ENCODE measurements at places on chromosomes 3 and 15. TPM values are rescaled to one million over a fixed set of nuclear protein-coding genes. Genes with fewer than 3 reads are reported as not detected.

Gene TIPARP
- total RNA-seq: 28.2 TPM

Gene FGD5
- total RNA-seq: under 0.01 TPM

Gene ADAMTSL3
- total RNA-seq: 0.72 TPM

Gene PROK2
- total RNA-seq: not detected

Gene P2RY12
- not detected for total RNA-seq

Gene GCNT3
- total RNA-seq: 0.72 TPM

Gene METTL6
- total RNA-seq: 36.6 TPM

Gene GOLGA8J
- 0.29 TPM for total RNA-seq

Gene AQP9
- under 0.01 TPM for total RNA-seq

Gene ALG1L2
- 0.29 TPM for total RNA-seq

Gene COL6A6
- under 0.01 TPM for total RNA-seq

Gene MED12L
- total RNA-seq: 2.2 TPM

Gene DMXL2
- 46.0 TPM for total RNA-seq

Gene ROBO2
- total RNA-seq: 0.36 TPM

Gene CYP8B1
- not detected for total RNA-seq

Gene TRMT10C
- total RNA-seq: 25.0 TPM

Gene ALDH1A2
- 1.1 TPM for total RNA-seq

Gene TM6SF1
- total RNA-seq: 0.36 TPM

Gene GOLGA6L9
- total RNA-seq: 1.8 TPM

Gene ADGRG7
- not detected for total RNA-seq

Gene CLDN11
- total RNA-seq: 50.3 TPM

Gene APBA2
- 8.8 TPM for total RNA-seq

Gene CHRD
- total RNA-seq: 0.29 TPM

Gene PRICKLE2
- total RNA-seq: 25.0 TPM

Gene TMC3
- total RNA-seq: not detected

Gene TM4SF18
- total RNA-seq: 0.29 TPM

Gene TGM4
- total RNA-seq: not detected

Gene SLC22A14
- total RNA-seq: 0.29 TPM

Gene GYG1
- total RNA-seq: 54.8 TPM

Gene MEX3B
- 11.2 TPM for total RNA-seq

Gene PLCB2
- total RNA-seq: under 0.01 TPM

Gene GP5
- 0.36 TPM for total RNA-seq

Gene GOLGA8H
- total RNA-seq: under 0.01 TPM

Gene COL6A5
- not detected for total RNA-seq

Gene CD200
- 1.5 TPM for total RNA-seq

Gene CCR1
- total RNA-seq: 1.1 TPM

Gene CEP63
- total RNA-seq: 42.4 TPM

Gene DISP2
- total RNA-seq: 0.36 TPM

Gene ANKRD63
- not detected for total RNA-seq

Gene TMF1
- 44.5 TPM for total RNA-seq

Gene UBL7
- total RNA-seq: 41.3 TPM

Gene ROBO1
- 69.8 TPM for total RNA-seq

Gene GUCA1C
- total RNA-seq: not detected

Gene NR1I2
- not detected for total RNA-seq

Gene CCR9
- total RNA-seq: not detected

Gene SPESP1
- 2.9 TPM for total RNA-seq

Data from osteoblast (primary cell).